Osteocyte (in vitro differentiated cells): ENCODE measurements at places on chromosomes 2 and 18. TPM values are rescaled to one million over a fixed set of nuclear protein-coding genes. Genes with fewer than 3 reads are reported as not detected.
A peak's percentile ranks its signal among the peaks of the same experiment; 100 is the strongest.

CPSF3 gene
- 27.7 and 28.8 TPM in 2 replicates for total RNA-seq

CTLA4 gene
- total RNA-seq = not detected in 2 replicates

UGP2 gene
- 109 and 112 TPM in 2 replicates for total RNA-seq

PAX8 gene
- not detected in 2 replicates for total RNA-seq

DNA sequence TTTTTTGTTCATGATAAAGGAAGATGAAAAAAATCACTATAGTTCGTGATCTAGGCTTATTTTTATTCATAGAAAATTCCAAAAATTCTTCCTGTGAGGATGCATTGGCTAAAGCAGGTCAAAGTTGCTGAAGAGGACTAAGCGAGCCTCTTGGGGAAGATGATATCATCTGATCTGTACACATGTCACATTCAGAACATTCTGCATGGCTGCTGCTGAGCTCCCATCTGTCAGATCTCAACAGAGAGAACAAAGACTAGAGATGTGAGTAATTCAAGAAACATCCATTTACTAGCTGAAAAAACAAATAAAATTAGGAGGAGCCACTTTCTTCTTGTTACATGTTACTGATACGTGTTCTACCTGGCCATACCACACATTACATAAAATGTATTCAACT, 518.6 kb upstream of the FSIP2 start:
- no peak for DNase-seq
- peaks cover 6% of the 10 kb centered on the region for H3K27me3 ChIP-seq
- H3K27ac ChIP-seq = no peak overlapping the region
- no peak overlapping the region for H3K4me3 ChIP-seq
- H3K4me1 ChIP-seq = no peaks in the 10 kb centered on the region

GRCh38 chr2:172253190-172254052, 150.7 kb upstream of the DLX2 start:
- no peaks in the 10 kb centered on the region for H3K27me3 ChIP-seq
- peak; percentile 89 for DNase-seq
- no peak overlapping the region for H3K4me3 ChIP-seq

- no peak overlapping the region for H3K4me3 ChIP-seq
- no peak for DNase-seq
- H3K36me3 ChIP-seq = no peaks in the 10 kb centered on the region
- H3K27me3 ChIP-seq = no peaks in the 10 kb centered on the region
- no peak overlapping the region for H3K27ac ChIP-seq
Measured at GRCh38 chr2:132929786-132930185, 259.8 kb upstream of the LYPD1 start.
